Tibial artery (tissue), 4 donors: ENCODE measurements at places on chromosomes 1 and 21.

DNA sequence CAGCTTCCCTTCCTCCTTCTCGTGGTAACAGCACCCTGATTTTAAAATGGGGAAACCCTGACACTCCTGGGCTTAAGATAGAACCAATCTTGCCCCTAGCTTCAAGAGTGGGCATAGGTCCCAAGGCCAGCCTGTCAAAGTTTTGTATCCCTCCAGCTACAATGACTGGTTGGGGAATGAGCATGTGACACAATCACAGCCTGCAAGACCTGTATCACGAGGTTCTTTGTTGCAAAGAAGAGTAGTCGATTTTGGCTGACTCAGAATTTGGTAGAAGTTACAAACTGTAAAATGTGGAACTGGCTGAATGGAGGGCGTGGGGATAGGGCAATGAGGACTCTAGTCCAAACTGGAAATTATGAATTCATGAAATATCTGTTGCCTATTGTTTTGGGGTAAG is 18.7 kb downstream of the CTSK start:
- H3K36me3 ChIP-seq = no peaks in the 10 kb centered on the region
- no peak overlapping the region for H3K27ac ChIP-seq
- H3K4me1 ChIP-seq = no peaks in the 10 kb centered on the region
- DNase-seq = peak; percentile 37
- H3K27me3 ChIP-seq = no peaks in the 10 kb centered on the region

- H3K4me1 ChIP-seq = peaks cover 15% of the 10 kb centered on the region
- H3K27me3 ChIP-seq = no peaks in the 10 kb centered on the region
- no peaks in the 10 kb centered on the region for H3K36me3 ChIP-seq
- no peak overlapping the region for H3K4me3 ChIP-seq
Observed at GRCh38 chr1:47948126-47948525, 49.1 kb downstream of the TRABD2B start.

DNA sequence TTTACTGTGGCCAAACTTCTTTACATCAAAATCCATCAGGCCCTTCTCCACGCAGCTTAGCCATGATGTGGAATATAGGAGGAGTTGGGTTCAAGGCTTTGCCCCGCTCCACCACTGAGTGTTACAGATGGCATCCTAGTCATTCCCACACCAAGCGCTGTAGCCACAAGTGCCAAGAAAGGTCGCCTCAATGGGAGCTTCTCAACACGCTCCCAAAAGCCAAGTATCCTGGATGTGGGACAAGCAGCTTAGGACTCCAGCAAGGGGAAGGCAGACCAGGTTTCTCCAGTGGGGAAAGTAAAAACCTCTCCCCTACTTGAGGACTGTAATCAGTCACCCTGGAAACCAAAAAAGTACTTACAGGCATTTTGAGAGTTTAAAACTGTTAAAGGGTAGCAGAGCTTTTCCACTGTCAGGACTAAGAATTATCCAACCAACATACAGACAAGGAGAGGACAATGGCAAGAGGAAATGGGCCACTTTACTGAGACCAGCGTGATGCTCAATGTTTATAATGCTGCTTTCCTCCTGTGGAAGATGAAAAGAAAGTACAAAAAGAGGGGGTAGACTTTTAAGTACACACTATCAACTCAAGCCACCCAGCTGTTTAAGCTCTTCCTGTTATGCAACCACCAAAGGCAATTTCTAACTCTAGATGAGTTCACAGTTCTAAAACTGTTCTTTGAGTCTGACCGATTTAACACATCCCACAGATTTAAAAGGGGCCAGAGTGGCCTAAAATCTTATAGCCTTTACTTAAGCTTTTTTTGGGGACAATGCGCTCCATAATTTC is 120.7 kb upstream of the KRTAP19-8 start:
- H3K27ac ChIP-seq = no peak overlapping the region
- no peaks in the 10 kb centered on the region for H3K36me3 ChIP-seq
- DNase-seq = no peak
- no peaks in the 10 kb centered on the region for H3K27me3 ChIP-seq

DNA sequence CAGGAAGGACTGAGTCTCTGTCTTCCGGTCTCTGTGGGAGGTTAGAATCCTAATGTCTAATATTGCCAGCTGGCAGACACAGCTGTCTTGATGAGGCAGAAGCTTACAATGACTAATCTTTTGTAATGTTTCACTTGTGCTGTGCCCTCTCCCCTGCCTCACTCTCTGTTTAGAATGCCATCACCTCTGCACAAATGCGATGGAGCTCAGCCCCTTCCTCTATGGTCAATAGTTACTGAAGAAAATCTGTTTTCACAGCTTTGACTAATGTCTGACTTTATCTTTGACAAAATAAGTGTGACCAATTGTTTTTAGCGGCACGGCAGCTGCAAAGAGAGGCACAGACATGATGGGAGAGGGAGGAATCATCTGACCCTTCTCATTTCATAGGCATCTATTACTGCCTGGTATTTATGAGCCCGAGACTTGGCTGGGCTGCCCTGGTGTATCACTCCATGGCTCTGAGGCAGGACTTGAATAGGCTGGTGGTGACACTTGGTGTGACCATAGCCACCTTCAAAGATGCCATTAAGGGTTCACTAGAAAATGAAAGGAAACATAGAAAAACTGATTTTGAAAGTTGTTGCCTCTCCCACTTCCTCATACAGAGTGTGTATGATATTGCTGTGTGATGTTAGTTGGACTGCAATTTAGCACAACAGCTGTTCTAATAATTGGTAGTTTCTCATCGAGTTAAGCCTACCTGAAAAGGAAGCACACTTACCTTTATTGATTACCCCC is 163.2 kb upstream of the NBPF11 start:
- DNase-seq = no peak
- no peaks in the 10 kb centered on the region for H3K36me3 ChIP-seq
- H3K27ac ChIP-seq = no peak overlapping the region
- no peaks in the 10 kb centered on the region for H3K27me3 ChIP-seq
- peaks cover 4% of the 10 kb centered on the region for H3K4me1 ChIP-seq
- H3K4me3 ChIP-seq = no peak overlapping the region

DNA sequence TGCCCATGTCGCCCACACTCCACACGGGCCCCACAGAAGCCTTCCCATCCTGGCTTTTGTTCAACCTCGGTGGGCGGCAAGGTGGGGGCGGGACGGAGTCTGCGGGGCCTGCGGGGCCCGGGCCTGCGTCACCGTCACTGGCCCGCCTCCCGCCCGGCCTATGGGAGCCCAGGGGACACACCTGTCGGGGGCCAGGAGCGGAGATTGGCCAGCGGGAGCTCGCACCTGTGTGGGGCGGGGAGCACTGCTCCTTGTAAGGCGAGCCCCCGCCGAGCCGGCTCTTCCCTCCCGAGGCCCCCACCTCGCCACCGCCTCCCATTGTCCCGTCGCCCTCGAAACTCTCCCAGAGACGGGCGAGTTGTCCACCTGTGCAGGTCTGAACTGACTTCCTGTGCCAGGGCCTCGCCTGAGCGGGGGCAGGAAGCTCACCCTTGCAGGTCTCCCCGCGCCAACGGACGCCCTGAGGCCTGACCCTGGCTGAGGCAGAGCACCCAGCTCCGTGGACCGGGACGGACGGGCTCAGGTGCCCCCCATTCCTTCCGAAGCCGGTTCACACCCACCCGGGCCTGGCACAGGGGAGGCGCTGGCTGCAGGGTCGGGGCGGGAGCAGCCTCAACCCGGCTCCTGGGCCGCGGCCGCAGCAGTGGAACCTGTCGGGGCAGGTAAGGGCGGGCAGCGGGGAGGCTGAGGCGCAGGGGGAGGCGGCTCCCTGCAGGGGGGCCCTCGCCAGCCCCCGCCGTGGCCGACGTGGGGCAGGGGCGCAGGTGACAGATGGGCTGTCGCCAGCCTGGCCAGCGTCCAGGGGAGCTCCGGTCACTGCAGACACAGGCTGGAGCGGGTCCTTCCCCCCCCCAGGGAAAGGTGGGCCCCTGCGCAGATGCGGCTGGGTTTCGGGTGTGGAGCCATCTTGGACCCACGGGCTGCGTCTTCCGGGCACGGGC is 10.8 kb upstream of the TTLL10 start:
- no peak overlapping the region for H3K4me3 ChIP-seq
- peaks cover 7% of the 10 kb centered on the region for H3K4me1 ChIP-seq
- peaks cover 64% of the 10 kb centered on the region for H3K27me3 ChIP-seq
- no peaks in the 10 kb centered on the region for H3K36me3 ChIP-seq
- no peak for DNase-seq
- no peak overlapping the region for H3K27ac ChIP-seq

GRCh38 chr1:92480813-92481598 is 5.7 kb downstream of the GFI1 start:
- DNase-seq = no peak
- H3K4me3 ChIP-seq = peak overlapping the region; percentile 49
- H3K27me3 ChIP-seq = peaks cover 69% of the 10 kb centered on the region
- H3K27ac ChIP-seq = no peak overlapping the region
- H3K4me1 ChIP-seq = peaks cover 59% of the 10 kb centered on the region

GRCh38 chr1:235851939-235852338 is 14.8 kb downstream of the LYST start:
- no peak for DNase-seq
- H3K36me3 ChIP-seq = no peaks in the 10 kb centered on the region
- H3K4me1 ChIP-seq = no peaks in the 10 kb centered on the region
- no peaks in the 10 kb centered on the region for H3K27me3 ChIP-seq

DNA sequence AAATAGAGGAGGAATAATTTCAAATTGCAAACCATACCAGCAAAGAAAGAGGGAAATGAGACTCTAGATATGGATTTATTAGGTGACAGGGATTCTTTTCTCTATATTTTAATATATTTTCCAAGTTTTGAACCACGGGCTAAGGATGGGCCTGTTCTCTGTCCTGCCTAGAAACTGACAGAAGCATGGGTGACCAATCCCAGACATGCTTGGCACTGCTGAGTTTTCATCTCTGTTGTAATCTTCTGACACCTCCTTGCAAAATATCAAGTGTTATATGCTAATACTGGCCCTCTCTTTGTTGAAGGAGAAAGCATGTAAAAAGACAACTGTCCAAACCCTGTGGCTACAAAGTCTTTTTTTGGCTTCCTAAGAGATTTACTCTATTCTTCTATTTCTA is 774 bp upstream of the ANGPTL7 start:
- DNase-seq = no peak
- peaks cover 29% of the 10 kb centered on the region for H3K36me3 ChIP-seq
- H3K4me3 ChIP-seq = no peak overlapping the region
- H3K4me1 ChIP-seq = no peaks in the 10 kb centered on the region
- peak overlapping the region; percentile 17 for H3K27ac ChIP-seq
- no peaks in the 10 kb centered on the region for H3K27me3 ChIP-seq

- H3K4me1 ChIP-seq = no peaks in the 10 kb centered on the region
- DNase-seq = no peak
- H3K36me3 ChIP-seq = no peaks in the 10 kb centered on the region
- no peak overlapping the region for H3K4me3 ChIP-seq
- H3K27ac ChIP-seq = no peak overlapping the region
Observed at GRCh38 chr21:15077529-15078145, 12.8 kb upstream of the NRIP1 start.

- DNase-seq = no peak
- peaks cover 13% of the 10 kb centered on the region for H3K4me1 ChIP-seq
- H3K36me3 ChIP-seq = no peaks in the 10 kb centered on the region
- H3K4me3 ChIP-seq = no peak overlapping the region
- no peak overlapping the region for H3K27ac ChIP-seq
Observed at GRCh38 chr1:26041401-26041800, 4.5 kb downstream of the SLC30A2 start.

- H3K27ac ChIP-seq = no peak overlapping the region
- no peaks in the 10 kb centered on the region for H3K36me3 ChIP-seq
- no peaks in the 10 kb centered on the region for H3K4me1 ChIP-seq
Observed at GRCh38 chr1:37614105-37614504, 18.4 kb upstream of the GNL2 start.

- no peak within 1 kb of the TSS for H3K27ac ChIP-seq
- no peaks in the 10 kb centered on the region for H3K36me3 ChIP-seq
- peak within 1 kb of the TSS; percentile 42 for H3K4me3 ChIP-seq
- H3K4me1 ChIP-seq = peaks cover 21% of the 10 kb centered on the region
- no peak for DNase-seq
Observed at GRCh38 chr1:3611170-3612019, at the start of gene MEGF6. MEGF6 (minus strand) TSS chr1:3611508; CDS start chr1:3611268, 240 bp downstream.

- H3K27me3 ChIP-seq = no peaks in the 10 kb centered on the region
- H3K36me3 ChIP-seq = no peaks in the 10 kb centered on the region
- H3K27ac ChIP-seq = no peak overlapping the region
- no peak for DNase-seq
- H3K4me1 ChIP-seq = peaks cover 5% of the 10 kb centered on the region
- no peak overlapping the region for H3K4me3 ChIP-seq
Observed at GRCh38 chr1:12516741-12517140, 101.3 kb downstream of the DHRS3 start.

GRCh38 chr1:12709696-12710095 is 6.2 kb upstream of the AADACL3 start:
- no peak for DNase-seq
- H3K4me1 ChIP-seq = no peaks in the 10 kb centered on the region
- no peaks in the 10 kb centered on the region for H3K27me3 ChIP-seq
- no peak overlapping the region for H3K4me3 ChIP-seq
- no peaks in the 10 kb centered on the region for H3K36me3 ChIP-seq

GRCh38 chr1:169110236-169110635 is 3.7 kb downstream of the ATP1B1 start:
- H3K27me3 ChIP-seq = no peaks in the 10 kb centered on the region
- no peak overlapping the region for H3K27ac ChIP-seq
- peaks cover 38% of the 10 kb centered on the region for H3K4me1 ChIP-seq
- no peak for DNase-seq

DNA sequence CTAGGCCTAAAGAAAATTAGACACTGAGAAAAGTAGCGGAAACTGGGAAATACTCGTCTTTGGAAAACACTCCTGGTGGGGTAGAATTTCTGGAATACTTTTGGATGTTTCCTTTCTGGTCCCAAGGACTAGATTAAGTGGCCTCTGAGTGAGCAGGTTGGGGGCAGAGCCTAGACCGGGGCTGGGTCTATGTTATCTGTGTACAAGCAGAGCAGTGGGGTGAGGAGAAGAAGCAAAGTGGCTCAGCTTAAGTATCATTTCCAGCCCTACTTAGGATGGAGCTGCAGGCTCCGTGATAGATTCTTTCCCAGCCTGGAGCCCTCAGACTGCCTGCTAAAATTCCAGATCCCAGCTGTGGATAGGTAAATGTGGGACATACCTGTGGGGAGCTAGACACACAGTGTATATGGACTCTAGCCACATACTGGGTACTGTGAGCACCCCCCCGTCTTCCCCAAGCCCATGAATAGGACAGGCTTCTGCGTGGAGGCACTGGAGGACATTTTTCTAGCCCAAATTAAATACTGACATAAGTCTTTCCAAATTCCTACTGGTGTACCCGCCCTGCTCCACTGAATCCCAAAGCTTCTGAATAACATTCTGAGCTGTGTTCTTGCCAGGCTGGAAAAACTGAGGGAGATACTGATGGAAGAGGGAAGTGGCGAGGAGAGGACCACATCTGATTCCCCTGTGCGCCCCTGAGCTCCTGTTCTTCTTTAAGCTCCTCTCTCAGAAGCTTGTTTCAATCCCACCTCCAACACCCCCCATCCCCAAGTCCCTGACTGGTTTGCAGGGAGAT is 6.8 kb downstream of the FMOD start:
- peaks cover 53% of the 10 kb centered on the region for H3K4me1 ChIP-seq
- peaks cover 20% of the 10 kb centered on the region for H3K36me3 ChIP-seq
